ENCODE measurements at places on chromosomes 6 and 20.
A peak's percentile ranks its signal among the peaks of the same experiment; 100 is the strongest.

DNA sequence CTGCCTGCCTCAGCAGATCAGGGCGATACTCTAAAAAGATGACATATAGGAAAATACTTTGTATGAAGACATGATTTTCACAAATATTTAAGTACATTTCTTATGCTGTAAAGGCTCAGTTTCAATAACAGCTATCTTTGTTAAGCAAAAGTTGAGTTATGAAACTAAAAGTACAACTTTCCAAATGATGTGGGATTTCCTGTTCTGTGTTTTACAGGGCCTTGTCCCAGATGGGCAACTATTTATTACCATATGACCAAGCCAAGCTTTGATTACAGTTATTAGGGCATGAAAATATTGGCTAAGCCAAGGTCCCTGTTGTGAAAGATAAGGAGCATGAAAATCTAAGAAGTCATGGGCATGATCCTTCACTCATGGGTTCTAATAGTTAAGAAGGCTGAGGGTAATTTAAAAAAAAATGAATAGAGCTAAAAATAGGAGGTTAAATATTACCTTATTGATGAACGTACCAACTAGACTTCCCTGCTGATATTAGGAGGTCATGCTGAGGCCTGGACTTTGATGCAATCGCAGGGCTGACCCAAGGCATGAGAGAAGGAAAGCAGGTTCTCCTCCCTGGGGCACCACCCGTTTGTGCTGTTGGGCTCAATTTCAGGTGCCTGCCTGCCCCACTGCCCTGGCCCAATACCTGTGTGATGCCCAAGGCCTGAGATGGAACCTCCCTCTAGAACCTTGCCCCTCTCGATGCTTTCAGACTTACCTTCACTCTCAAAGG lies 294.4 kb upstream of the PRDM1 start:
- no peak for DNase-seq

DNA sequence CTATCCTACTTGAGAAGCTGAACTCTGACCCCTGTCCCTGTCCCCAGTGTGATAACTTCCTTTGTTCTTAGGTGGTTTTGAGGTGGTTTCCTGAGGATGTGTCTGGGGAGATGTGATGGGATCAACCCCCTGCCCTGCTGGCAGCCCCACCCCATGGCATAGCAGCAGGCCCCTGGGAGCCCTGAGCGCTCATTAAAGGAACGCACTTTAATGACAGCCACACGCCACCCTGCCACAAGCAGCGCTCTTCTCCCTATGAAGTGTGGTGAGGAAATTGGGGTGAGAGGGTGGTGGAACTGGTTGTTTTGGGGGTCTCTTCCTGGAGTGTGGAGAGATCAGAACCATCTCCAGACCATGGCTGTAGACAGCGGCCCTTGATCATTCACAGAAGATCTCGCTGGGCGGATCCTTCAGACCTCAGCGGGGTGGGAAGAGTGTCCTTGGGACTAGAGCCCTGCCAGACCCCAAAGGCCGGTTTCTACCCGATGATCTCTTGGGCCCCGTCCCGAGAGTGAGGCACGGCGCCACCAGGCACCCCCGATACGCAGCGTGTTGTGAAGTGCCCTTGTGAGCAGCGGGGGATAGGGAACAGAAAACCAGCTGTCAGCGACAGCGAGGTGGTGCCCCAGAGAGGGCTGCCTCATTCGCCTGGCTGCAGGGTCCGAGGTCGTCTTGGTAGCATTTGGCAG lies 45.4 kb downstream of the SYNJ2 start:
- no peak for DNase-seq

- DNase-seq: no peak
Observed at GRCh38 chr20:45361793-45362192, 1.2 kb upstream of the SYS1 start.

DNA sequence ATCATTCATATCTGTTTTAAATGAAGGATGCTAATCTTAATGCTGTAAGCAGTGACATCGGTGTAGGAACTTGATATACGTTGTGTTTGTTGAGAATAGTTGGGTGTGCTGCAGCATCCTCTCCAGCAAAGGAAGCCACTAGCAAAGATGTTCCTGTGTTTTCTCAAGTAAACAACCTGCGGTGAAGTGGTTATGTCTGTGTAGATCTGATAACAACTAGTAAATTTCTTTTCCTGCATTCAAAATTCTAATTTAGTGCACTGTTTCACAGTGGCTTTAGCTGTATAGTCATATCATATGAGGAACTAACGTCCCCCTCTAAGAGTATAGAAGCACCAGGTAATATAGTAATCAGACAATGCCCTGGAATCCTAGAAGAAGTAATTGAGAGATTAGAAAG lies 38.7 kb downstream of the NCOA7 start:
- DNase-seq: no peak

DNA sequence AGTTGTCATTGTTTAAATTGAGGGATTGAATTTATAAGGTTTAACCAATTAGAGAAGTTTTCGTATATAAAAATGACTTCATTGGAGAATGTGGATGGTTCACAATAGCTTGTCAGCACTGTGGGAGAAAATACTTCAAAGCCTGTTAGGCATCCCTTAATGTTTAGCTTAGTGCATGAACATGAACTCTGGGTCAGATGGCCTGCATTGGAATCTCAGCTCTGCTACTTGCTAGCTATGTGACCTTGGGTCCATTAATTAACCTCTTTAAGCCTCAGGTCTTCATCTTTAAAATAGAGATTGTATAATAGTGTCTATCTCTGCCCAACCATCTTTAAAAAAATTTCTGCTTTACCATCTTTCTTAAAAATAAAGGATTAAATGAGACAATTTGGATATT lies 11.1 kb downstream of the CTNNBL1 start:
- no peak for DNase-seq

GRCh38 chr6:70369332-70369950 lies 43.9 kb upstream of the FAM135A start:
- peak; percentile 65 for DNase-seq

DNA sequence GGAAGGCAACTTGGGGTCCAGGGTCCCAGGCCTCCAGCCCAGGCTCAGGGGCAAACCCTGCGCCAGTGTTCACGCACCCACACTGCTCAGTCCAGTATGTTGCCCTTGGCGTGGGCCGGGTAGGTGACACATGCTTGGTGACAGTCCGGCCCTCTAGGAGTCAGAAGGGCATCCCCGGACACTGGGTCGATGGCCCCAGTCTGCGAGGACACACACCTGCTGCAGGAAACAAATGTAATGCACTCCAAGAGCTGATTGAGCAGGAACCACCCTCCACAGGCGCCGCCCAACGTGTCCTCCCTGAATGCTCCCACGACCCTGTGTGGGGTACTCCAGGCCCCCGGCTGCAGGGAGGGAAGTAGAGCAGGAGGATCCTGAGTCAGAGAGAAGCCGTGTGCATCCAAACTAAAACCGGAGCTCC lies 160.7 kb downstream of the DLL1 start:
- DNase-seq: no peak

DNA sequence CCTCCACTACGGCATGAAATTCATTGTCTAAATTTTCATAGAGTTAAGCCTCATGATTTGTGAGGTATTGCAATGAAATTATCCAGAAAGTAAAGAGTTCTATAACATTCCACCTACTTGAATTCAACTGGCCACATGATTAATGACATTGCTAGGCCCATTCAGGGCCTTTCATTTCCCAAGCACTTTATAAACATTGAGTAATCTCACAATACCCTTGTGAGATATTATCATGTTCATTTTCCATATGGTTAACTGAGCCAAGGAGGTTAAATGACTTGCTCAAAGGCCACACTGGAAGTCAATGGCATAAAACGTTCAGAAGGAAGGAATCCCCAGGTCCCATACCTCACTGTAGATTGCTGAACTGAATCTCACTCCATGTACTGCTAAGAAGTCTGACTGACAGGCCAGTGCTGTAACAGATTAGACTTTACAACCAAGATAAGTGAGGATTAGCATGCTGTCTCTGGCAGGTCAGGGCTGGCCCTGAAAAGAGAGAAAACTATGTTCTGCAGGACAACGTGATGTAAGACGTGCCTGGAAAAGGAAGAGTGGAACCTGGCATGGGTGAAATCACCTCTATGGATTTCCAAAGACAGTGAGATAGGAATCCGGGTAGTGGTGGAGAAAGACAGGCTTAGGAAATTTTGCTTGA lies 75.9 kb upstream of the SPACA1 start:
- DNase-seq: no peak

GRCh38 chr6:42452171-42453030 lies 675 bp upstream of the TRERF1 start:
- DNase-seq: no peak

DNA sequence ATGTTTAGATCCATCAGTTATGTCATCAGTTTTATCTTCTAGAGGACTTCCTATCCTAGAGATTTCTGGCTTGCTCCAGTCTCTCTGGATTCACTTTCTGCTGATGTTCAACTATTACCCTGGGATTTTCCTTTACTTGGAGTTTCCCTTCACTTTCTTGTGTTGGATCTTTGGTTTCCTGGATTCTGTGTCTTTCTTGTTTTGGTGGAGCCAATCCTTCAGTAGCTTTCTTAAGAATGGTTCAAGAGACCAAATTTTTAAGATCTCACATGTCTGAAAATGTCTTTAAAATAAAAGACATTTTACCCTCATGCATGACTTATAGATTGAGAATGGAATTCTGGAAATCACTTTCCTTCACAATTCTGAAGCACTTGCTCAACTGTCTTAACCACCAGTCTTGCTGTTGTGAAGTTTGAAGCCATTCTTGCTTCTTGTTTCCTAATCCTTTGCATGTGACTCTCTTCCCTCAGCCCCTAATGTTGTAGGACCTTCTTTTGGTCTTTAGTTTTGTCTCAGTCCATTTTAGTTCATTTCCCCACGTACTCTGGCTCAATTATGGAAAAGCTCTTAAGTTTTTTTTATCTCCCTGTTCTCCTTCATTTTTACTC lies 87.9 kb downstream of the ARID1B start:
- DNase-seq: no peak

DNA sequence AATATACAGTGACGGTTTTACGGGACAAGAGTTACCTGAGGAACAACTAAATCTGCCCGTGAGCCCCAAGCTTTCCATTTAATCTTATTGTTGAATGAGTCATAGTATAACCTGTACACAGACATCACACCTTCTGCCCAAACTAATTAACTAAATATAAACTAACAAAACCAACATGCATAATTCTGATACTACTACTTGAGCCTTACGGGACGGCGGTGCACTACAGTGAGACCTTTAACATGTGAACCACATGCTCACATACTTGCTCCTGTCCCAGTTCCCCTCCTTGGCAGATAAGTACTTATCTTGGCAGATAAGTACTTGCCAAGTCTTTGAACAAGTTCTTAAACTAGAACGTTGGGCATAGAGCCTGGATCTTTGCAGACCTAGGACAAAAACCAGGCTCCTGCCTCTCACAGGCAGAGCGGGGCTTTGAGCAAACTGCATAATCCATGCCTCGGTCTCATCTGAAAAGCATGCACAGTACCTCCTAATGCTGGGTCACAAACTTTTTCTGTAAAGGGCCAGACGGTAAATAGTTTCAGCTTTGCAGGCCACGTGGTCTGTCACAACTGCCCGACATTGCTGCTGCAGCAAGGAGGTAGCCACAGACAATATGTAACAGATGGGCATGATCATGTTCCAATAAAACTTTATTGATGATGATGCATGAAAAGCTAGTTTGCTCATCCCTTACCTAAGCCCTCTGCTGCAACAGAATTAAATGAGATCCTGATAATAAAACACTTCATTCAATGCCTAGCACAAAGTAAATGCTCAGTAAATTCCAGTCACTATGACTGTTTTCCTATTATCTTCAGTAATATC lies 23.0 kb downstream of the ZNF217 start:
- DNase-seq: no peak

GRCh38 chr6:116385459-116385802 lies 14.7 kb downstream of the DSE start:
- no peak for DNase-seq

GRCh38 chr20:20731945-20732296 lies 19.5 kb upstream of the RALGAPA2 start:
- no peak for DNase-seq

DNA sequence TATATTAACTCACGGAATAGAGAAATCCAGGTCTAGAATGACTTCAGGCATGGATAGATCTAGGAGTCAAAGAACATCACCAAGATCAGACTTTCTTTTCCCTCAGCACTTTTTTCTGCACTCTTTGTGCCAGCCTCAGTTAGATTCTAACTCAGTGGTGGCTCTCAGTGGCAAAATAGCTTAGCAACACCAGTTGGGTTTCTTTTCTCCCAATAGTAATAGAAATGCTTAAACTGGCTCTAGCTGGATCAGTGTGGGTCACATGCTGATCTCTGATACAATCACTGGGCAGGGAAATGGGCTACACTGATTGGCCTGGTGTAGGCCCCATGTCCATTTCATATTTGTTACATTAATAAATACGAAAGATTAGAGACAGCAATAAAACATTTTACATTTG lies 44.2 kb upstream of the ARFGEF2 start:
- no peak for DNase-seq

- no peak for DNase-seq
Observed at GRCh38 chr20:63224412-63225081, 8.6 kb upstream of the YTHDF1 start.

GRCh38 chr20:34010405-34010931 lies 16.8 kb downstream of the RALY start:
- DNase-seq: no peak

DNA sequence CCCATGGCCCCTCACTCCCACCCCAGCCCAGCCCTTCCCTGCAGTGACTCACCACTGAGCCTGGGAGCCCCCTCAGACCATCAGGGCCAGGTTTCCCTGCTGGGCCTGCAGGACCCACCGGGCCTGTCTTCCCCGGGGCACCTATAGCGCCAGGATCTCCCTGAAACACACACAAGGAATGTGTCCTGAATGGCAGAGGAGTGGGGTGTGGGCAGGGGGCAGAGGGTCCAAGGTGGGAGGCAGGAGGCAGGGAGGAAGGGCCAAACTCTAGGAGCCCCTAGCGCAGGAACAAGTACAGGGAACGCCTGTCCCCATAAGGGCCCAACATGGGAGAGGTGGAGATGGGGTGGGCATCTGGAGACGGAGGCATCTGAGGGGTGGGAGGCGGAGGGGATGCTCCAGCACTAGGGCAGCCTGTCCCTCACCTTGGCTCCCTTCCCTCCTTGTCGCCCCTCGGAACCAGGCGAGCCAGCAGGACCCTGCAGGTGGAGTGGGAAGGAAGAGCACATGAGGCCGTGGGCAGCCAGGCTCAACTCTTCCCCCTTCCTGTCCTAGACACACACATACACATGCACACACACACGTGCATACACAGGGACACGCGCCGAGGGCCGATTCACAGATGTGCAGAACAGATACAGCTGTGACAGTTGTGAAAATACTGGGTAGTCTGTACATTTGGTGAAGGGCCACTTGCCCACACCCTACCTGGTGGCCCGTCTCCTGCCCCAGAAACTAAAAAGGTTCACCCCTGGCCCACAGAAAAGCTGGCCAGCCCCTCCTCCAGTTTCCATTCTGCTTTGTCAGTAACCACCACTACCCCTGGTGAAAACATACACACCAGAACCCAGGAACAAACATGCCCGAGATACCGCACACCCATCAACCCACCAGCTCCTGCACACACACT lies 24.6 kb downstream of the COL11A2 start:
- DNase-seq: no peak

- no peak for DNase-seq
Observed at GRCh38 chr20:43766385-43766784, 39.6 kb upstream of the GTSF1L start.

- DNase-seq: peak; percentile 59
Observed at GRCh38 chr6:26331218-26332073, 33.6 kb upstream of the BTN3A2 start.

Measured in stimulated activated CD4-positive, alpha-beta T cell treated with anti-CD3 and anti-CD28 coated beads, Interleukin-2, amount 100 ng/mL, for 48 hours (primary cell).